ENCODE measurements at places on chromosomes 1 and 21.

GRCh38 chr1:155170806-155171205, 2.3 kb downstream of the KRTCAP2 start:
- DNase-seq: no peak

DNA sequence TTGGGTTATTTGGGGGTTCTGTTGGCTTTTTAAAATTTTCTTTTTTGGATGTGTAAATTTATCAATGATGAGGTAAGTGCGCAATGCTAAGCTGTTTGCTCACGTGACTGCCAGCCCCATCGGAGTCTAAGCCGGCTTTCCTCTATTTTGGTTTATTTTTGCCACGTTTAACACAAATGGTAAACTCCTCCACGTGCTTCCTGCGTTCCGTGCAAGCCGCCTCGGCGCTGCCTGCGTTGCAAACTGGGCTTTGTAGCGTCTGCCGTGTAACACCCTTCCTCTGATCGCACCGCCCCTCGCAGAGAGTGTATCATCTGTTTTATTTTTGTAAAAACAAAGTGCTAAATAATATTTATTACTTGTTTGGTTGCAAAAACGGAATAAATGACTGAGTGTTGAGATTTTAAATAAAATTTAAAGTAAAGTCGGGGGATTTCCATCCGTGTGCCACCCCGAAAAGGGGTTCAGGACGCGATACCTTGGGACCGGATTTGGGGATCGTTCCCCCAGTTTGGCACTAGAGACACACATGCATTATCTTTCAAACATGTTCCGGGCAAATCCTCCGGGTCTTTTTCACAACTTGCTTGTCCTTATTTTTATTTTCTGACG, 3.1 kb downstream of the OLIG2 start:
- no peak for DNase-seq

GRCh38 chr1:182765391-182765790, 24.2 kb upstream of the NPL start:
- no peak for DNase-seq

DNA sequence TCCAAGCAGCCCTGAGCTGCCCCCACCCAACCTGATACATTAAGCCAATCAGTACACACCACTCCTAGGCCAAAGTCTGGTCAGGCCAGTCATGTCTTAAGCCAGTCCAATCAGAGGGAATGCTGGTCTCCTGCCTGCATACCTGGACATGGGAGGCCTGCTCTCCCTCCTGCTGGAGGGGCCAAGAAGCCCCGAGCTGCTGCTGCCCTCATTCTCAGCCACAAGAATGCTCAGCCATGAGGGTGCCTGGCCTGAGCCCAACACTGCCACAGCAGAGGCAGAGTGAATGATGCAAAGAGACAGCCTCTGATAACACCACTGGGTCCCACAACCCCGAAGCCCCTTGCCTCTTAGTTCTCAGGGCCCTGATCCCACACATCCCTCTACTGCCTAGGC, 23.0 kb downstream of the CHD5 start:
- no peak for DNase-seq

DNA sequence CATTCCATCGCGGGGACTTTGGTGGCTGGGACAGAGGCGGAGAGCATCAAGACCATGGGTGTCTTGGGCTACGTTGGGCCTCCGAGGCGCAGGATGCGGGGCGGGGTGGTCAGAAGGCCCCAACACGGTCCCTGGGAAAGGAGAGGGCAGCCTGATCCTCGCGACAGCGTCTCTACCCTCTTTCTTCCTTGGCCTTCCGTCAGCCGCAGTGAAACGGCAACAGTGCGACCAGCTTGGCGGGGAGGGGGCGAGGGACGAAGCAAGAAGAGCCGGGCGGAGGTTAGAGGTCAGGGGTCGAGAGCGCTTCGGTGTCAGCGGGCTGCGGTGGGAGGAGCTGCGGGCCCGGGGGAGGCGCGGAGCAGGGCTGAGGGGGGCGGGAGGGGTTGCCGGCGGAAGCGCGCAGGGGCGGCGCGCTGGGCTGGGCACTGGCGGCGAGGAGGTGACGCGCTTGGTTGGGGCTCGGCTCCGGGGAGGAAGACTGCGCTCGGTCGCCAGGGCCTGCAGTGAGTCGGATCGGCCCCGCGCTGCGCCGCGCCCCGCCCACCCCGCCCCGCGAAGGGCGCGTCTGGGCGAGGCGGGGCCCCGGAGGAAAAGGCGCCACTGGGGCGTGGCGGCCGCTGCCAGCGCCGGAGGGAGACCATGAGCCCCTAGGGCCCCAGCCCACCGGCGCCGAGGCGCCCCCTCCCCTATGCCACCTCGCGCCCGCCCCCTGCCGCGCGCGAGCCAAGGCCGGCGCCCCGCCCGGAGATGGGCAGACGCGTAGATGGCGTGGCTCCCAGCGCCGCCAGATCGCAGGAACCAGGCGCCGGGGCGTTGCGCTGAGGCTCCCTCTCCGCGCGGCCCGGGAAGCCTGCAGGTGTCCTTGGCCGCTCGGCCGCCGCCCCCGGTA, at the start of gene KCNC4:
Gene KCNC4 (plus strand): TSS at position 600 of the 889 bp plus-strand sequence. CDS start 1,186 bp downstream, outside the sequence.
- peak; percentile 94 for DNase-seq

GRCh38 chr21:42868196-42868595, 11.1 kb downstream of the WDR4 start:
- no peak for DNase-seq

- no peak for DNase-seq
Measured at GRCh38 chr1:188642704-188643103, 1814.0 kb downstream of the PLA2G4A start.

- no peak for DNase-seq
Measured at GRCh38 chr1:43511394-43511793, 19.3 kb upstream of the PTPRF start.

GRCh38 chr1:108717774-108718316, 5.1 kb downstream of the FNDC7 start:
- no peak for DNase-seq

DNA sequence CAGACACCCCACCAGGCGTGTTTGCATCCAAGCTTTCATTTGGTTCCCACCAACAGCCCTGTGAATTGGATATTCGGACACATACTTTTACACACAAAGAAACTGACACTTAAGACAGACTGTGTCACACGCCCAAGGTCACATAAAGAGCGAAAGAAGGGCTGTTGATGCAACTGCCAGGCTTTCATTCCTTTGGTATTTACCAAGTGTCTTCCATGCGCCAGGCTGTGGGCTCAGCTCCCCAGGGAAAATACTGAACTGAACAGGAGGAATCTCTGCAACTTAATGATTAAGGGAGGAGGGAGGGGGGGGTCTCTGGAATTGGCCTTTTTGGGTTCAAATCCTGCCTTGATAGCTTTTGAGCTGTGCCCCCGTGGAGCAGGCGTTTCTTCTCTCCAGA, 122.8 kb downstream of the ACTL8 start:
- no peak for DNase-seq

DNA sequence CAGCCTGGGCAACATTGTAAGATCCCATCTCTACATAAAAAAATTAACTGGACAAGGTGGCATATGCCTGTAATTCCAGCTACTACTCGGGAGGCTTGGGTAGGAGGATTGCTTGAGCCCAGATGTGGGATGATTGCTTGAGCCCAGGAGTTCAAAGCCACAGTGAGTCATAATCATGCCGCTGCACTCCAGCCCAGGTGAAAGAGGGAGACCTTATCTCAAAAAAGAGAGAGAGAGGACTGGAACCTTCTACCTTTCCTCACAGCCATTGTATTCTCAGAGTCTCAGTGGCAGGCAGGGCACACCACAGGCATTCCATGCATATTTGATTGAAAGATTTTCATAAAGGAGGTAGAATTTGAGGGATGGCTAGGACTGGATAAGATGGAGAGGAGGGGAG, 78.4 kb downstream of the KIF14 start:
- no peak for DNase-seq

DNA sequence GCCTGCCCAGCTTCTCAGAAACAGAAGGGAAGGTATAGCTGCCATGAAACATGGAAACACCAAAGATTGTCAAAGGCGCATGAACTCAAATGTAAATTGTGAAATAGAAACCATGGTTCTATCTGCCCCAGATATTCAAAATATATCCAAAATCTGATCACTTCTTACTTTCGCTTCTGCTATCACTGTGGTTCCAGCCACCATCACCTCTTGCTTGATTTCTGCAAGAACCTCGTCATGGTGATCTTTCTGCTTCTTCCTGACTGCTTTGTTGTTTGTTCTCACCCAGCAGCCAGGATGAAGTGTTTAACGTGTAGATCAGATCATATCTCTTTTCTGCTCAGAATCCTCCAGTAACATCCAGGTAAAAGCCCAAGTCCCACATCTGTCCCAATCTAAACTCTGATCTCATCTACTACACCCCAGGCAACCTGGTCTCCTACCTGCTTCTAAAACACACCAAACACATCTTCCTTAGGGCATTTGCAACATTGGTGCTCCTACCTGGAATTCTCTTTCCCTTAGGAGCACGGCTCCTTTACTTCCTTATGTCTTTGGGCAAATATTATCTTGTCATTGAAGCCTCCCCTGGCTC, 10.5 kb upstream of the LMO4 start:
- DNase-seq: peak; percentile 52

GRCh38 chr1:147266381-147266780, 23.9 kb downstream of the CHD1L start:
- DNase-seq: no peak

DNA sequence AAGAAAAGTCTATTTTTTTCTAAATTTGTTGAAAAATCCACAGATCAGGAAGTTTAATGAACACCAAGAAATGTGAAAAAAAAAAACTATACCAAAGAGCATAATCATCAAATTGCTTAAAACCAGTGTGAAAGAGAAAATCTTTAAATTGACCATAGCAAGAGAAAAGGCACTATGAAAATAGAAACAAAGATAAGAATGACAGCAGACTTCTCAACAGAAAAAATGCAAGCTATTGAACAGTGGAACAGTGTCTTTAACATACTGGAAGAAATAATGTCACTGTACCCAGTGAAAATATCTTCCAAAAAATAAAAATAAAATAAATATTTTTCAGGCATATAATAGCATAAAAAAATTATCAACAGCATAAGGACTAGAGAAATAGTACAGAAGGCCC, 243.0 kb upstream of the GJB5 start:
- no peak for DNase-seq

DNA sequence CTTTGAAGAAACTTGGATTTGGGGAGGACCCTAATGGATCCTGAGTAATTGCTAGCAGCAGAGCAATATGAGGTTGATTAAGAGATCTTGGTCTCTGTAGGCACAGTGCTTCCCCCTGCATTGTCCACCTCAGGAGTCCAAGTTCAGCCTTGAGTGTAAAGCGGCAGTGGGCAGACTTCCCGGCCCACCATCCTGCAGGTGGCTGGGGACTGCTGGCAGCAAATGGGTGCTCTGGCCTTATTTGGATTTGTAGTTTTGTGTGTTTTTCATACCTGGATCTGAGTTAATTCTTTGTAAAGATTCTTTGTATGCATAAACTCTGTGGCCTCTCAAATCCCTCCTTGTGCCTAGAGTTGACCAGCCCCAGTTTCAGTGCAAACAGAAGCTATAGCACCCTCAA, 7.6 kb downstream of the BARHL2 start:
- no peak for DNase-seq
